ENCODE measurements at places on chromosomes 3 and 15. TPM values are rescaled to one million over a fixed set of nuclear protein-coding genes. Genes with fewer than 3 reads are reported as not detected.

DNA sequence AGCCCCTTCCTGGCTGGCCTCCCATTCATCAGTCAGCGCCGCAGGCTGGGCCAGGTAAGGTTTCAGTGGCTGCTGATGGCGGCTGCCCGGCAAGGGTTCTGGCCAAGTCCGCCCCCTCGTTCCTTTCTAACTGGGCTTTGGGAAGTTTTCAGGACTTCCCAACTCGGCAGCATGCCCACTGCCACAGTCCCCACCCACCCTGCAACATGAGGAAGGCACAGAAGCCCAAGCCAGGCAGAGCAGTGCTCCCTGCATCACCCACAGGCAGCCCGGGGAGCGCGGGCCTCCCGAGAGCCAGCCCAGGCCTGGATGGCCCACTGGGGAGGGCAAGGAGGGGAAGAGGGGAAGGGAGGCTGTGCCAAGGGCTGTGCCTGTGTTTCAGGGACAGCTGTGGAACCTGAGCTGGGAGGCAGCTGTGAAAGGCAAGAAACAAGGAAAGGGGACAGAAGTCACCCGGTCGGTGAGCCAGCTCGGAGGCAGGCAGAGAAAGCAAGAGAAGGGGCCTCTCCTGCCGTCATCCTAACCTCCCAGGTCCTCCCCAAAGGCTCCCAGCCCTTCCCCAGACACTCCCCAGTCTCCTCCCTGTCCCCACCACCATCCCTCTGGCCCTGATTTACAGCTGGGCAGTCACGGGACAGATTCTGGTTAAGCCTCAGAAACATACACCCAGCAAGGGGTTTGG is 73.9 kb downstream of the CPN2 start:
- DNase-seq = peak; percentile 87

DNA sequence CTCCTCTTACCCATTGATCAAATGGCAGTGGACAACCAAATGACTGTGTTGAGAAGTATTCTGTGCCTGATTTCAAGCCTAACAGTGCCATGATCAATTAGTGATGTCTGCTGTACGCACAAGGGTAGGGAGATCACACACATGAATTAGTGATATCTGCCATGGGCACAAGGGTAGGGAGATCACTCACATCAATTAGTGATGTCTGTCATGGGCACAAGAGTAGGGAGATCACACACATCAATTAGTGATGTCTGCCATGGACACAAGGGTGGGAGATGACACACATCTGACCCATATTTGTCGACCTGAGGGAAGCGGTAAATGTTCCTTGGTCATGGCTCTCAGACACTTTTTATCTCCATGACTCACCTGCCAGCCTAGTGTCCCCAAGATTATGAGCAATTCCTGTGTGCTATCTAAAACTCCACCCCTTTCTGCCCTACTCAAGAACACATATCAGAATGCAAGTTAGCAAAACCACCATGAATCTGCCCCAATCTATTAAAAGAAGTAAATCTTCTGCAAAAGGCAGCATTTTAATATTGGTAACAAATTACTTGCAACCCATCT is 165.0 kb downstream of the NTRK3 start:
- no peak for DNase-seq

GRCh38 chr15:40941528-40942336 is 11.5 kb upstream of the CHAC1 start:
- peak; percentile 86 for DNase-seq

DNA sequence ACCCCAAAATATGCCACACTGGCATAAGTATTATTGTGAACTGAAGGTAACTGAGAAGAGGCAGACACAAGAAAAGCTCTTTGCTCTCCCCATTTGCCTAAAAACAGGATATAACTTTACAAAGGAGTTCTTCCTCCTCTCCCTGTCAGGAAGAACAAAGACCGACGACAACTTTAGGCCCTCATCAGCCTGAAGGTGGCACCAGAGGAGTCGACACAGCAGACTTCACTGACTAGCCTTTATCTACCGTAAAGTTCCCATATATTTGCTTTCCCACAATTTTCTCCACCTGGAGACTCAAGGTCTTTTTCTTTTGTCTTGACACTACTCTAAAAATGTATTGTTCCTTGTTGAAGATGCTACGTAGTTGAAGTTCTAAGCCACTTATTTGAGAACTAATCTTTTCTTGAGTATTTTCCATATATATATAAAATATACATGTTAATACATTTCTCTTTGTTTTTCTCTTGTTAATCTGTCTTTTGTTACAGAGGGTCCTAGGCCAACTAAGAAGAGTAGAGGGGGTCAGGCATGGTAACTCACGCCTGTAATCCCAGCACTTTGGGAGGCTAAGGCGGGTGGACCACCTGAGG is 16.2 kb upstream of the XIRP1 start:
- DNase-seq = no peak

DNA sequence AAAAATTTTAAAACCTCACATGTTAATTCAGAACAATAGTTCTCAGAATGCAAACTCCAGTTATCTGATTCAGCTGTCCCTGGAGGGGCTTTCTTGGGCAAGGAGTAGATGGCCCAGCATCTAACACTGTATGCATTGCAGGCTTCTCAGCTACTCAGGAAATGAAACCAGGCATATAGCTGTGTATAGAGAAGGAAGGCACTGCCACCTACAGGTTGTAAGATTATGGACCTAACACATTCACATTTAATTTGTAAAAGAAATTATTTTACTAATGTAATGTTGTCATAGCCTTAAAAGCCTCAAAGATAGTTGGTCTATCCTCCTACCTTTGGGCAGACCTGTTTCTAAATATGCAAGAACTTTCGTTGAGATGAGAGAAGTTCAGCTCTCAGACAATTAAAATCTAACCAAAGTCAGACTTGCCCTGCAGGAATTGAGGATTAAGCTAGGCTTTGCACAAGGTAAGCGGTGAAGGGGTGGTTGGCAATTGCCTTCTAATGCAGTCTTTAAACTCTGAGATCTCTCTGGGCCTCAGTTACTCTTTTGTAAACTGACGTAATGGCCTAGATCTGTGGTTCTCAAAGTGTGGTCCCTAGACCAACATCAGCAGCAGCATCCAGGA is 132.8 kb upstream of the SLC24A5 start:
- no peak for DNase-seq

DNA sequence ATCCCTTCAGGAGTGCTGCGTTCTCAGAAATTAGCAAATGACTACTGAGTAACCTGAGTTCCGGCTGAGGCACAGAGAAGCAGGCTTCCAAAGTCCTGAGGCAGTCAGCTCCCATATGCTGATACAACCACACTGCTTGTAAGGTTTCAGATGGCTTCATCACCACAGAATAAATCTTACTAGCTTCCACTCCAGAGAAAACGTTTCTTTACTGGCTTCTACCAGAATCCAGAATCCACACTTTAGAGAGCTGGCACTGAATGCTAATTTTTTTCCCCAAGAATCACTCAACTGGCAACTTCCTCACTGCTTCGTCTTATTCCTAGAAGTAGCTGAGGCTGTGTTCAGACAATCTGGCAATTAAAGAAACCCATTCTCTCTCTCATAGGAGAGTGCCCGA is 21.4 kb downstream of the TAMM41 start:
- no peak for DNase-seq

Gene RBMS3
- 61.5 TPM for total RNA-seq

- DNase-seq = no peak
These were observed 3.7 kb upstream of the ALDH1A3 start for GRCh38 chr15:100875976-100876375.

- no peak for DNase-seq
These were observed 23.3 kb downstream of the STAG1 start for GRCh38 chr3:136728918-136729317.

- DNase-seq = no peak
These were observed 30.1 kb upstream of the SLC24A5 start for GRCh38 chr15:48090666-48091065.

Gene HRH1
- 3.9 TPM for total RNA-seq

Gene AMT
- 16.1 TPM for total RNA-seq

GRCh38 chr3:100753846-100754245 is 44.6 kb downstream of the TFG start:
- no peak for DNase-seq

Gene IL20RB
- not detected for total RNA-seq

GRCh38 chr3:150699068-150699639 is 4.6 kb downstream of the ERICH6 start:
- no peak for DNase-seq

DNA sequence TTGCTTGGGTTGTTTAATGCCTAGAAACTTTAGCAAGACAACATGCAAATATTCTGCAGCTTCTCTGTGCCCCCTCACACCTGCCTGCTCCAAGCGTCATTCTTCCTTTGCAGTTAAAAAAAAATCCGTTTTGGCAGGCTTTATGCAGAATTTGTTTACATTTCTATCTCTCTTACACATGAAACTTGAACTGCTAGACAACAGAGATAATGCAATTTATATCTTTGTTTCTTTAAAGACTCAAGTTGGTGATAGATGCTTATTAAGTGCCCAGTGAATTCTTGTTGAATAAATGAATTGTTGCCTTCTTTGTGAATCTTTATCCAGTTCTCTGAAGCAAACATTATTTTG is 53.2 kb downstream of the CHST2 start:
- DNase-seq = no peak

Gene INSYN1
- total RNA-seq = 6.6 TPM

GRCh38 chr15:62873203-62873602 is 169.3 kb upstream of the TPM1 start:
- no peak for DNase-seq

Gene NOX5
- total RNA-seq = 0.36 TPM
